Activated naive CD4-positive, alpha-beta T cell treated with anti-CD3 and anti-CD28 coated beads, Interleukin-2, amount 50 U/mL, for 72 hours (primary cell): ENCODE measurements at places on chromosomes 7 and 10. TPM values are rescaled to one million over a fixed set of nuclear protein-coding genes. Genes with fewer than 3 reads are reported as not detected.

TBX20 gene
- total RNA-seq, result not detected

PLXNA4 gene
- 0.06 TPM for total RNA-seq

SH2D4B gene
- total RNA-seq, result 0.14 TPM

CACNB2 gene
- not detected for total RNA-seq

EPHB6 gene
- 32.8 TPM for total RNA-seq

POLR2J2 gene
- 20.9 TPM for total RNA-seq

GCK gene
- 0.80 TPM for total RNA-seq

SLC35B4 gene
- total RNA-seq, result 15.4 TPM

SCIN gene
- total RNA-seq, result not detected

DPYSL4 gene
- total RNA-seq, result 2.8 TPM

NYAP1 gene
- total RNA-seq, result 0.89 TPM
